ENCODE measurements at places on chromosomes 5 and 9.

DNA sequence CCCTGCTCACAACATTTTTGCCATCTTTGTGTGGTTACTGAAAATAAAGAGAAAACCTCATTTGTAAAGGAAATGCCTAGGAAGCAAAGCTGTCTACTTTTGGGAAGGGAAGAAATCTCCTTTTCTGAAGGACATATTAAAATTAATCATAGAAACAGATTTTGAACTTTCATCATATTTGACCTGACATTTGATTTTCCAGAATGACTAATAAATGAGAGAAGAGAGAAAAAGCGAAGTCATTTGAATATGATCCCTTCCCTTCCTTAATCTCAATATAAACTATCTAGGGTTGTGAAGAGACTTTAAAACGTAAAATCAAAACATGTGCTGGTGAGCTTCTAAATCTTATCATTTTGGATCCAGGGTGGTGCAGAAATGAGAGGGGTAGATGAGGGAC lies 66.3 kb downstream of the FEM1C start:
- DNase-seq: no peak

DNA sequence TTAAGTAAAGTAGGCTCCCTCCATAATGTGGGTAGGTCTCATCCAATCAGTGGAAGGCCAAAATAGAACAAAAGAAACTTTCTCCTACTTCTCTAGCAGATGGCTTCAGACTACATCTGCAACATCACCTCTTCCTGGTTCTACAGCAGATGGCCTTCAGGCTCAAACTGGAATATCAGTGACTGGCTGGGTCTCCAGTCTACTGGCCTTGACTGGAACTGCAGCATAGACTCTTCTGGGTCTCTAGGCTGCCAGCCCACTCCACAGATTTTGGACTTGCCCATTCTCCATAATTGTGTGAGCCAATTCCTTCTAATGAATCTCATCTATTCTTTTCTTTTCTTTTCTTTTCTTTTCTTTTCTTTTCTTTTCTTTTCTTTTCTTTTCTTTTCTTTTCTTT lies 64.8 kb downstream of the ACER2 start:
- DNase-seq: no peak

GRCh38 chr9:130871395-130872062 lies 25.1 kb downstream of the QRFP start:
- no peak for DNase-seq

GRCh38 chr5:107436201-107436600 lies 234.5 kb downstream of the EFNA5 start:
- no peak for DNase-seq

DNA sequence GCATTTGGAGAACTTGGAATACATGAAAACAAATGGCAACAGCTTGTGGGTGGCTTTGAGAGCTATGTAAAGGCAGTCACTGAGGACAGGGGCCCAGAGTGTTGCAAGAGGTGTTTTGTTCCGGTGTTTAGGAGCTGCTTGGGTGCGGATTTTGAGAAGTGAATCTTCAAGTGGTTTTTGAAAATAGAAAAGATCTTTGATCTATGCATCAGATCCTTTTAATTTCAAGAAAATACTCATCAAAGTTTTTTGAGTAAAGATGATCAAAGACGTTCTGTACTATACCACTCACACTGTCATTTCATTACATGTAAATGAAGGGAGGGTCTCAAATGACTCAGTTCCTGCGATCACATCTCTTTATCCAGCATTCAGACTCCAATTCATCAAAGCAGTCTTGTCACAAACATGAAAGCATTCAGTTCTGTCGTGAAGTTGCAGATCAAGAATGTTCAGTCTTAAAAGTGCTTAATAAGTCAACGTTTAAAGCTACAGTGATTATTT lies 112.5 kb downstream of the WDR41 start:
- peak; percentile 63 for DNase-seq

DNA sequence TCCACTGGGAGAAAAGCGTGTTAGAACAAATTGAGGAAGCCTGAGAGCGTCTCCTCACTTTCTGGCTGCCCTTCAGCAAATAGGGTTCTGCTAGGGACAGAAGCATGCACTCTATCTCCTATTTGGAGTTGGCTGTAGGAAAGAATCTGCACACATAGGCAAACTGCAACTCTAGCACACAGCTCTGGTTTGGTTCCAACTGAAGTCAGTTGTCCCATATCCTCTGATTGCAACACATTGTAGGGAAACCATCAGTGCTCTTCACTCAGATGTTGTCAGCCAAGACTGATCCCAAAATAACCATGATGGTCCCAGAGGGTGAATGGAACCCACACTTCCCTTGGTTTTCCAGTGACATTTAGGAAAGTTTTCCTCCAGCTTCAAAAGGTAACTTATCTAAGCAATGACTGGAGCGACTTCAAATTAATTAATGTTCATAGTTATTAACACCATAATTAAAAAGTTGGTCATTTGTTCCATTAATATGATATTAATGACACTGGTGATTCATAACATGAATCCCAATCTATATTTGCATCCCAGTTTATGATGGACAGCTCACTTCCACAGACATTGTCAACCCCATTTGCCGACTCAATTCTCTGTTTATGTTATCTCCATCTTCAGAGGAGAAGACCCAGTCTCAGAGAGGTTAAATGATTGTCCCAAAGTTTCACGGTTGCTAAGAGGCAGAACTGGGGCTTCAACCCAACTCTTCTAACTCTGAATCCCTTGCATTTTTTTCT lies 136.7 kb upstream of the ZNF462 start:
- DNase-seq: no peak

GRCh38 chr5:75368391-75368790 lies 31.4 kb downstream of the HMGCR start:
- no peak for DNase-seq

Measured in stimulated activated CD8-positive, alpha-beta memory T cell treated with anti-CD3 and anti-CD28 coated beads, Interleukin-4, amount 100 ng/mL, for 48 hours (primary cell).